DMS79 (cell line): ENCODE measurements at places on chromosomes 3 and 15.

GRCh38 chr15:69813881-69814280, 283.8 kb downstream of the TLE3 start:
- no peak for DNase-seq

- no peak for DNase-seq
Observed at GRCh38 chr15:79179108-79179561, 88.6 kb upstream of the RASGRF1 start.

- DNase-seq, result no peak
Observed at GRCh38 chr3:135792174-135792573, 173.4 kb upstream of the PPP2R3A start.

- DNase-seq, result no peak
Observed at GRCh38 chr3:129352650-129353588, 74.2 kb downstream of the HMCES start.

- no peak for DNase-seq
Observed at GRCh38 chr3:188841906-188842305, 329.9 kb upstream of the TPRG1 start.
